ENCODE measurements at places on chromosomes 2 and 18. TPM values are rescaled to one million over a fixed set of nuclear protein-coding genes. Genes with fewer than 3 reads are reported as not detected.
A peak's percentile ranks its signal among the peaks of the same experiment; 100 is the strongest.

- no peak for DNase-seq
Observed at GRCh38 chr2:130823886-130824491, 12.7 kb upstream of the ARHGEF4 start.

- DNase-seq, result no peak
Observed at GRCh38 chr18:56323673-56324072, 314.7 kb downstream of the TXNL1 start.

DNA sequence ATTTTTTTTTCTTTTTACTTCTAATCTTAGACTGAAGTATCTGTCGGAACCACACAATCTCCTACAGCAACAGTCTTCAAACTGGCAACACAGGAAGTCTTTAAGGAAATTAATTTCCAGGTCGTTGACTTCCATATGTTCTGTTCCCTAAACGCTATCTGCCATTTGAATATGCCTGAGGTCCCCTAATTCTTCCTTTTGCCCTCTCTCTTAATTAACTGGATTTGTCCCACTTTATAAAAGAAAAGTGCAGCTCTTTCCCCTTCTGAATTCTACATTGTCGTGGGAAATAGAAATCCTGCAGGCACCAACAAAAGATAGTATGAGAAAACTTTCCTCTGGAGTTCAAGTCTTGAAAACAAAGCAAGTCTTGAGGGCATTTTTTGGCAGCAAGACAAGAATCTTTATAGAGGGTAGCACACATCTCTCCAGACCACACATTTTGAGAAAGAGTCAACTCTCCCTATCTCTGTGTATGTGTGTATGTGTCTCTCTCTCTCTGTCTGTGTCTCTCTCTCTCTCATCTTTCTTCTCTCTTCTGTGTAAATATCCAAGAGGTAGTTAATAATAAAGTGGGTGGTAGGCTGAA is 879.8 kb downstream of the SOCS6 start:
- DNase-seq, result no peak

DNA sequence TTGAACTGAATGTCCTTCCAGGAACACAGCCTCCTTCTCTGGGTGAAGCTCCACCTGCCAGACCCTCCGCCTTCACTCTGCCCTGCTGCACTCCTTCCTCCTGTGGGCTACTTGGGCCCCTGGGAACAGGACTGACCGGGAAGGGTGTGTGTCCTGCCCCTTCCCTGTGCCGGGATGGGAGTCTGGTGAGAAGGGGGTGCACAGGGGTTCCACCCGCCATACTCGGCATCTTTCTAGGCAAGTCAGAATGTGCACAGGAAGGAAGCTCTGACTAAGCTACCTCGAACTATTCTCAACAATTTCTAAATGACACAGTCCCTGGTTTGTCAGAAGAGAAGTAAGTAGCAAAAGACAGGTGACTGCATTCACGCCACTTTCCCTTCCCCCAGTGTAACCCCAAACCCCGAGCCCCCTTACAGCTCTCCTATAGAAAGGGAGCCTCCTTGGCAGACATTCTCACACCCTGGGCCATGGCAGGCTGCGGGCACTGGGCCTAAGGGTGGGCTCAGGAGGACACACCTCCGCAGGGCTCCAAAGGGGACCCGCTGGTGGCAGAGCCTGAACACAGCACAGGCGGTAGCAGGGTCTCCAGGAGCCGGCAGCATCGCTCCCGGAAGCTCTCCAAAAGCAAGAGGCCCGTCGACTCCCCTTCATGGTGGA is 184.1 kb downstream of the HDAC4 start:
- no peak for DNase-seq

LRRTM4 gene
- not detected for total RNA-seq

OSBPL6 gene
- 3.3 TPM for total RNA-seq

DNA sequence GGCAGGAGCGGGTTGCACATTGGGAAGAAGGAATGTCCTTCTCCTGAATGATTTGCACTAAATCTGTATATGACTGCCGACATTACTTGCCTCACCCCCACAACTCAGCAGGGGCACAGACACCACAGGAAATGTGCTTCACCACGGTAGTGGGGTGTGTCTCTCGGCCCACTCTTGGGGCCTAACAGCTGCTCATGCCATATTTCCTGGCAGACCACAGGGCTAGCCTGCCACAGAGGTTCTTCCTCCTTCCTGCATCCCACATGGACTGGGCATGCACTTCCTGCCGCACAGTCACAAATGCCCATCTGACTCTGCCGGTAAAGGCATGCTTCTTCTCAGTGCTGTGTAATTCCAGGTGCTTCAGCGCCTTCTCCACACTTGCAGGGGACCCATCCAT is 10.3 kb upstream of the PAPOLG start:
- peak; percentile 7 for DNase-seq

DNA sequence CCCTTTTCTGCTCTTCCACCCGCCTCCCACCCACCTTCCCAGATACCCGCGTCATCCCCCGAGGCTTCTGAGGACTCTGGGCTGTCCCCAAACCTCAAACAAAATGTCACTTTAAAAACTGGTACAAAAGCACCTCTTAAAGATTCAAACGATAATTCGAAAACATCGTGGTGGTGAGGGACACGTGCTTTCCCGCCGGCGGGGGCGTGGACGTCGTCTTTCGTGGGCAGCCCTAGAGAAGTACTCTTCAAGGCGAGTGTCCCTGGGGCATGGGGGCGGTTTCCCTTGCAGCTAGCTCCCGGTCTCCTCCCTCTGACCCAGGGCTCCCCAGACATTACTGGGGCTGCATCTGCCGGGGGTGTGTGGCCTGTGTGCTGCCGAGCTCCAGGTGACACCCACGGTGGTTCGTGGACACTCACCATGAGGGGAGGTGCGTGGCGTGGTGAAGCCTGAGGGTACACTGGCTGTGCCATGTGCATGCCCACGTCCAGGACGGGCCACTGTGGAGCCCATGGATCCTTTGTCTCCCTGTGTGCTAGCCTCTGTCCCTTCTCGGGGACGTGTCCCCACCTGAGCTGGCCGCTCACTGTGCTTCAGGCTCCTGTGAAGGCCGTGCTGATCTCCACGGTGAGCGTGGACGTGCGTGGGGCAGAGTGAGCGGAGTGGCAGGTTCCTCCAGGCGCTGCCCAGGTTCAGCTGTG is 117.8 kb downstream of the NFATC1 start:
- no peak for DNase-seq

LRATD1 gene
- total RNA-seq, result not detected

- no peak for DNase-seq
Observed at GRCh38 chr2:113784823-113785744, 28.6 kb upstream of the SLC35F5 start.

GRCh38 chr2:33370636-33371265 is 105.7 kb upstream of the RASGRP3 start:
- no peak for DNase-seq

GRCh38 chr2:20111311-20112131 is 60.1 kb upstream of the LAPTM4A start:
- no peak for DNase-seq

TPO gene
- total RNA-seq, result not detected

DNA sequence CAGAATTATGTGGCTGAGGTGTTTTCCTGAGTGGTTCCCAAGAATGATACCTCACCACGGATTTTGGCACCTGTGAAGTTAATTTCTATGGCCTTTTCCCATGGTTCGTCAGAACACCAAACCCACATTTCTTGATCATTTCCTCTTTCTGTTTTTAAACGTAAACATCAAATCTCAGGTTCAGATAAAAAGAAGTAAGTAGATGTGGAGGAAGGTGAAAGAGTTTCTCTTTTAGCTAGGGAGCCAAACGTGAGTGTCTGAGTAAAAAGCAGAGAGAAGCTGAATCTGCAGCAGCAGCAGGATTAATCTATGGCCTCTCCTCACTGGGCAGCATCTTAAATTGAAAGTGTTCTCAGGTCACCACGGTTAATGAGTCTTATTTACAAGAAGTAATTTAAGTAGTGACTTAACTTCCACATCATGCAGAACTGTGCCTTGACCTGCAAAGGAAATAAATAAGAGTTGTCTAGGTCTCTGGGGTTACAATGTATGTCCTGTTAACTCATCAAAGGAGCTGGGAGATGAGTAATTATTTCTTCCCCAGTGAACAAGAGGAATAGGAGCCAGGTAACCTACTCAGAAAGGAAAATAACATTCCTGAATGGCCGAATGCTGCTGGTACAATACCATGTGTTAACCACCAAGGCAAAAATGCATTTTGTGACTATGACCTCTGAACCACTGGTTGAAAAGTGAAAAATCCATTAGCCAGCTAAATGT is 139.6 kb upstream of the NETO1 start:
- no peak for DNase-seq

MYL1 gene
- not detected for total RNA-seq

DNA sequence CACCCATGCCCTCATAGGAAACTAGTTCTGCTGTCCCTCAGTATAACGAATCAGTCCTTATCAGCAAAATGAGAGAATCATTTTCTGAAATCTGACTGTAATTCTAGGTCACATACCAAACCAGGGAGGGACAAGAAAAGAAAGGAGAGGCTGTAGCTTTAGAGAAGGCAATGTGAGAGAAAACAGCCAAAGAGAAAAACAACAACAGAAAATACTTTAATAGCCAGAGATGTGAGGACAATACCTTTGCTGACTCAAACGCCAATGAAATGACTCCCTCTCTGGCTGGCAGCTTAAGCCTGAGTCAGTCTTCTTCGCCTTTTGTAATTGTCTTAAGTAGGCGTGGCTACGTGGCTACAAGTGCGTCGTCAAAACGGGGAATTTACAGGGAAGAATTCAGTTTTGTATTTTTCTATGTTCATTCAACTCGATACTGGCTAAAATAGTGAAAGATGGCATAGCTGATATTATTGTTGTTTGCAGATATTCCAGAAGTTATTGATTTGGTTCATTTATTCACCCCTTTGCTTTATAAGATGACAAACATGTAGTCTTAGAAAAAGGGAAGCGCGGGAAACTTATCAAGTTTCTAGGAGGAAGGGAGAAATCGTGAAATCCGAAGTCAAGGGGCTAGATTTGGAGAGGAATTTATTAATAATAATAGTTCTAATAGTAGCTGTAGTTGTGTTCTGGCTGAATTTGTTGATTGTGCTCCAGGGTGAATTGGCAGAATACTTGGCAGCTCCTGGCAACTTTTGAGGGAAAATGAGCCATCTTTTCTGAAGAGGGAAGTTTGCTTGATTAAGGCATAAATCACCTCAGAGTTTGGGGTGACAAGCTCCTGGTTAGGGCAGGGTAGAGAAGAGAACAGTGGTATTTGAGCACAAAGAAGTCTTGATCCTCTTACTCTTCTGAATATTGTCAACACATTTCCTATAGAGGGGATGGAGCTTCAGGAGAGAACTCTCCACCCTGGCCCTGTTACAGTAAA is at the start of gene IL1A:
Gene IL1A, minus strand, starts transcription at position 295 of the 991 bp plus-strand sequence. CDS start 723 bp downstream, outside the sequence.
- peak; percentile 66 for DNase-seq

DNA sequence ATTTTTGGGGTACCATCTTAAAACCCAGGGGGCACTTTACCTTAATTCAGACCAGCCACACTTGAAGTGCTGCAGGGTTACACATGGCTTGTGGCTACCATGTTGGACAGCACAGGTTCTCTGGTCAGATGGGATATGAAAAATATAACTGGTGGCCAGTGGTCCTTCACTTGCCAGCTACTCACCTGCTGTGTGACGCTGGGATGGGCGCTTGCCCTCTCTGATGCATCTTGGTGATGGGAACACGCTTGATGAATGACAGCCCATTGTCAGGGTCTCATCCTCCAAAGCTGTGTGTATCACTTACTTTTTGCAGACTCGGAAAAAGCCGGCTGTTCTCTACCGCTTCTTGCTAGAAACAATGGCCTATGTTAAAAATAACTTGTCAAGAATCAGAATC is 22.5 kb downstream of the HJURP start:
- DNase-seq, result no peak
